D341Med (cell line): ENCODE measurements at places on chromosomes 7 and 10.

DNA sequence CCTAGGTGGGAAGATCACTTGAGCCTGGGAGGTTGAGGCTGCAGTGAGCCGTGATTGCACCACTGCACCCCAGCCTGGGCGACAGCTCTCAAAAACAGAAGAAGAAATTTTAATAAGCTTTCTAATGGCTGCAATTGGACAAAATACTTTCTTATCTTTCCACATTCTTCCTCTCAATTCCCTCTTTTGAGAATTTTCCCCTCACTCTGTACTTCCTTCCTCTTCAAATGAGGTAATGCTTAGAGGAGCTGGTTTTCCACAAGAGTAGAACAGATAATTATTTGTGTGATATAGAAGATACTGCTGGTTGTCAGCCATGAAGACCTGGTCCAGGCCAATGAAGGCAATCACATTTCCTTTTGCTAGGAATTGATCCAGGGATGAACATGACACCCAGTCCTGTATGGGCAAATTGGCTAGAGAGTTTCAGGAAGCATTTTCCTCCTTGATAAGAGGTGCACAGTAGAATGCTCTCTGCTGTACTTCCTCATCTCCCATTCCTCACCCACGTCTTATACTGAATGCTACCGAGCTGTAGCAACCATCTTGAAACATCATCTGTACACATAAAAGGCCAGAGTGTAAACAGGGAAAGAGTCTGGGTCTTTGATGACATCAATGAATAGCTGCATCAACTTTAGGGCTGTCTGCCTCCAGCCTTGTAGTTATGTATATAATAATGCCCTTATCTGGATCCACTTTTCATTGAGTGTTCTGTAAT lies 103.9 kb downstream of the CDK6 start:
- DNase-seq, result no peak

GRCh38 chr10:131898713-131899112 lies 2.1 kb upstream of the PPP2R2D start:
- no peak for DNase-seq

DNA sequence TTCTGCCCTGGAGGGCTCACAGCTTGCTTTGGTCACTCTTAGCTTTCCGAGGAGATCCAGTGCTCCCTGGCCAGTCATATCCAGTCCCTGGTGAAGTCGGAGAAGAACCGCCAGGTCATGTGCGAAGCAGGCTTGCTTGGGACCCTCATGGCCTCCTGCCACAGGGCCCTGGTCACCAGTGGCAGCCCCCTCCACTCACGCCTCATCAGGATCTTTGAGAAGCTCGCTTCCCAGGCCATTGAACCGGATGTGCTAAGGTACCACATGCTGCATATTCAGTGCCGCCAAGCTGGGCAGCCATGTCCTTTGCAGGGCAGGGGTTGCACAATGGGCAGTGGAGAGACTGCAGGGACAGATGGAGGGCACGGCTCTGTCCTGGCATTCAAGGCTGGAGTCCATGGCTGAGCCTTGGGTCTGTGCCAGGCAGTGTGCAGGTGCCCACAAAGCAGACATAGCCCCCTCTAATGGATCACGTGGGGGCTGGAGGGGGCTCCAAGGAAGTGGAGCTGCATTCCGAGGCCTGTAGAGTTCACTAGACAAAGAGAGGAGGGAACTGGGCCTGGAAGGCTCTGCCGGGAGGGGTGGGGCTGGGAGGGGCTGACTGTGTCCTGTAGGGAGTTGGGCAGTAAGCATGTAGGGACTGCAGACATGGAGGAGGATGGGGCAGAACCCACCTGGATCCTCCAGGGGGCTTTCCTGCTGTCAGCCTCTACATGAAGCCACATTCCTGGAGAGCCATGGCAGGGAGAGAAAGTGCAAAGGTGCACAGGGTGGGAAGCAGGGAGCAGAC lies 89.9 kb downstream of the WDFY4 start:
- DNase-seq, result no peak

GRCh38 chr7:147014286-147014955 lies 897.8 kb downstream of the CNTNAP2 start:
- peak; percentile 44 for DNase-seq

DNA sequence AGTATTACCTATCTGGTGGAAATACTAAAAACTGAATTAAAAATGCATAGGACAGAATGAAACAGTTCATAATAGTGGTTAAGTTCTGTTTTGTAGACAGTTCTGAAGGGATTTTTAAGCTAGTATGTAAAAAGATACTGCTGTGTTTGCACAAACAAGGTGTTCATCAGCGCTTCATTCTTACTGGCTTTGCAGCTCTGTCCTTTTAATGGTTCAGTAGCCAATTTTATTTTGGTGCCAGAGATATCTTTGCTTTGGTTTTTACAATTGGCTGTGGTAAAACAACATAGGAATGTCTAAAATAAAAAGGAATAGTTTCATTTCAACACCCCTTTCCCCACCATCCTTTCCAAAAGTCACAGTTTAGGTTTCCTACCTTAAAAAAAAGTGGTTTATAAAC lies 33.0 kb downstream of the STAM start:
- no peak for DNase-seq

DNA sequence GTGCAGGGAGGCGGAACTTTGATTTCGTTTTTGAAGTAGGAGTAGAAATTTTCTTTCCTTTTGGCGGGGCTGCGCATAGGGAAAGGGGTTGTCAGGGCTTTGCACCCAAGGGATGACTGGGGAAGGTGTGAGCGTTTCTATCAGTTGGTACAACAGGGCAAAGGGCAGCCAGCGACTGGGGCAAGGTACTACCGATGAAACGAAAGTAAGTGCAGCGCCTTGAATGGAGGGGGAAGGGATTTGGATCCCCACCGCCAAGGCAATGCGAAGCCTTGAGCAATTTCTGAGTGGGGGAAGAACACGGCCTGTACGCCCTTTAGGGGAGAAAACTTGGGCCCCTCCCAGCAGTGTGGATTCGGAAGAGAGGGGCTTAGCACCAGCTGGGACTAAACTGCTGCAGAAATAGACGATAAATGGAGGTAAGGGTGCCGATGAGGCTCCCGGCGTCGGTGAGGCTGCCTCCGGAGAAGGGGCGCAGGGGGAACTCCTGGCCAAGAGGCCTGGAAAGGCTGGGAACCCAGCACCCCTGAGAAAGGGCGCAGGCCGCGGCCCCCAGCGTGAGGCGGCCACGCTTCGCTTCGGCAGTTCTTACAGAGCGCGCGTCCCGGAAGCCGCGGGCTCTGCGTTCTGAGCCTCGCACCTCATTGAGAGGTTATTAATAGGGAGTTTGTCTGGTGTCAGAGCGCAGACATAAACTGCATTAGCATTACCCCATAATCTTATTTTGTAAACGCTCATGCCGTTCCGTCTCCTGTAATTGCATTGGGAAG lies 10.0 kb upstream of the TLX1 start:
- DNase-seq, result no peak

DNA sequence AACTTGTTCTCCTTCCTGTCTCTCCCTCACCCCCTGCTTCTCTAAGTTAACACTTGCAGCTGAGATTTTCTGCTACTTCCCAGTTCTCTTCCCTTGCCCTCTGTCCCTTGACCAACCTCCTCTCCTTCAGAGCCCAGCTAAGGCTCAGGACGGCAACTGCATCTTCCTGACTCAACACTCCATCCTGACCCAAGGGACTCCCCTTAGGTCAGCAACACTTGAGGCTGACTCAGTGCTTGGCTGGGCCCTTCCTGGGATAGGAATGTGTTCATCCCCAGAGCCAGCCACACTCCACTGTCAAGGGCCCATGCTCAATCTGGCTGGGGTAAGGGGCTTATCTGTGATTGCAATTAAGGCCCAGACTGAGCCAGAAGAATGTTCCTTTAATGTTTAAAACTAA lies 3.4 kb downstream of the CALHM2 start:
- no peak for DNase-seq

- DNase-seq, result no peak
These were observed 23.2 kb upstream of the SLF2 start for GRCh38 chr10:100889546-100889945.

DNA sequence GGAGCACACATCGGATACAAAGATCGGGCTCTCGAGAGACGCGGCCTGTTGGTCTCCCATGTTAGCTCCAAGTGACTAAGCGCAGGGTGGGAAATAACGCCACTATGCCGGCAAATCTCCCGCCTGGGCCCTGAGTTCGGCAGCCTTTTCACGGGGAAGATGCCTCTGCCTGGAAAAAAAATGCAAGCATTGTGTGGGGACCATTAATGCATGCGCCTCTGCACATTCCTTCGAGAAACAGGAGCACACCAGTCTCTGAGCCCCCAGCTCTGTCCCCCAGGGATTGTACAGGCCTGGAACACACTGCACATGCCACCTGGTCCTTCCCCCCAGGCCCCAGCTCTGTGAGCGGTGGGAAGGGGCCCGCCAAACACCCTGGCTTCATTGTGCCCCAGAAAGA lies 44.1 kb downstream of the FBXW4 start:
- DNase-seq, result no peak

GRCh38 chr10:93554760-93555432 lies 11.6 kb upstream of the FFAR4 start:
- peak; percentile 69 for DNase-seq

GRCh38 chr7:27235387-27236311 lies 7.0 kb upstream of the EVX1 start:
- DNase-seq, result peak; percentile 77

DNA sequence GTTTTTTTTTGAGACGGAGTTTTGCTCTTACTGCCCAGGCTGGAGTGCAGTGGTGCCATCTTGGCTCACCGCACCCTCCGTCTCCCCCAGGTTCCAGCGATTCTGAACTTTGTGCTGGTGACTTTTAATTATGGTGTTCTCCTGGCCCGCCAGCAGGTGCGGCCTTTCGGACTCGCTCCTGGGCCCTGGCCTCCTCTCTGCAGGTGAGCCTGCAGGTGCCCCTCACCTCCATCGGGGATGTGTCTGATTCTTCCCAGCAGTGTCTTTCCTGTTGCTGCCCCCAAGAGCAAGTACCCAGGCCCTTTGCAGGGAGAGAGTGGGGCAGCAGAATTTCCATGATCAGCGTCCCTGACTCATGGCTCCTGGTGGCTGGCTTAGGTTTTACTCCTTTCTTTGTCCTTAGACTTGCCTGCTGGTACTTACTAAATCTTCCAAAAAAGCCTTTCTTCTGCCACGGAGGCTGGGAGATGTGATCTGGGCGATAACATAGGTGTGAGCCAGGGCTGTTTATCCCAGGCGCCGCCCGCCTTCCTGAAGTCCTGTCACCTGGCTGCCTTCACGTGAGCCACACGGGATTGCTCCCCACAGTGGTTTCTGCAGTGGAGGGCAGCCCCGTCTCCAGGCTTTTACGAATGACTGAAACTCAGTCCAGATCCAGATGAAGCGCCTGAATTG lies 10.7 kb downstream of the WIPI2 start:
- no peak for DNase-seq

GRCh38 chr10:129713659-129714265 lies 246.7 kb downstream of the MGMT start:
- no peak for DNase-seq
